ENCODE measurements at places on chromosomes 5 and 9.

- ATAC-seq, result no peak
Measured at GRCh38 chr9:33946779-33947535, 101.7 kb downstream of the UBAP2 start.

- peak; percentile 96 for ATAC-seq
Measured at GRCh38 chr5:39164529-39165402, 54.6 kb downstream of the FYB1 start.

- ATAC-seq, result peak; percentile 81
Measured at GRCh38 chr5:112202694-112203093, 216.4 kb downstream of the EPB41L4A start.

- no peak for ATAC-seq
Measured at GRCh38 chr9:134669399-134669955, 27.9 kb downstream of the COL5A1 start.

GRCh38 chr5:35859101-35859661 lies 2.5 kb downstream of the IL7R start:
- ATAC-seq, result no peak

DNA sequence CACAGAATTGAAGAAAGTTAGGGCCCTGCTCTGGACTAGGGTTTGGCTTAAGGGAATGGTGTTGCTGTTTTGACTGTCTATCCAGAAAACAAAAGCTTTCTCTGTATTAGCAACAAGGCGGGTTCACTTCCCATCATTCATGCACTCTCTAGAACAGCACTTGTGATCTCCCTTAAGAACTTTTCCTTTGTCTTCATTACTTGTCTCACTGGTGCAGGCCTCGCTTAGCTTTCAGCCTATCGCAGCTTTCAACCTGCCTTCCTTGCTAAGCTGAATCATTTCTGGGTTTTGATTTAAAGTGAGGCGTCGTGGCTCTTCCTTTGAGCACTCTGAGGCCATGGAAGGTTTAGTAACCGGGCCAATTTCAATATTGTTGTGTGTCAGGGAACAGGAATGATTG lies 35.2 kb upstream of the LPCAT1 start:
- ATAC-seq, result peak; percentile 48

GRCh38 chr5:65087154-65087553 lies 318.4 kb downstream of the CWC27 start:
- no peak for ATAC-seq

DNA sequence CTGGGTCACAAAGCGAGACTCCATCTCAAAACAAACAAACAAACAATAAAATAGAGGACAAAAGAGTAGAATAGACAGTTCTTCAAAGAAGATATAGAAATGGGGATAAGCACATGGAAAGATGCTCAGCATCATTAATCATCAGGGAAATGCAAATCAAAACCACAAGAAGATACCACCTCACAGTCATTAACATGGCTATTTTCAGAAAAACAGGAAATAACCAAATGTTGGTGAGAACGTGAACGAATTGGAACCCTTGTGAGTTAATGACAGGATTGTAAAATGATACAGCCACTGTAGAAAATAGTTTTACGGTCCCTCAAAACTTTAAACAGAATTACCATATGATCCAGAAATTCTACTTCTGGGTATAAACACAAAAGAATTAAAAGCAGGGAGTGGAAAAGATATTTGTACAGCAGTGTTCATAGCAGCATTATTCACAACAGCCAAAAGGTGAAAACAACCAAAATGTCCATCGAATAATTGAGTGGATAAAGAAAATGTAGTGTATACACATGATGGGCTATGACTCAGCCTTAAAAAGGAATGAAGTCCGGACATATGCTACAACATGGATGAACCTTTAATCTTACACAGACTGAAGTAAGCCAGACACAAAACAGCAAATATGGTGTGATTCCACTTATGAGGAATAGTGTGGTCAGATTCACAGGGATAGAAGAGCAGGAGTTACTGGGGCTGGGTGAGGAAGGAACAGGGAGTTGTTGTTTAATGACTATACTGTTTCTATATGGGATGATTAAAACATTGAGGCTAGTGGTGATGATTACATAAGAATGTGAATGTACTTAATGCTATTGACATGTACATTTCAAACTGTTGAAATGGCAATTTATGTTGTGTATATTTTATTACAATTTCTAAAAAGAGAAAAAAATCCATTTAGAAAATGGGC lies 19.7 kb downstream of the OR2V2 start:
- ATAC-seq, result no peak

- ATAC-seq, result no peak
Measured at GRCh38 chr5:80453366-80453765, 34.5 kb upstream of the FAM151B start.

GRCh38 chr5:115342590-115343377 lies 46.3 kb upstream of the CCDC112 start:
- ATAC-seq, result no peak

- no peak for ATAC-seq
Measured at GRCh38 chr9:132708769-132709430, 38.6 kb downstream of the GTF3C4 start.

DNA sequence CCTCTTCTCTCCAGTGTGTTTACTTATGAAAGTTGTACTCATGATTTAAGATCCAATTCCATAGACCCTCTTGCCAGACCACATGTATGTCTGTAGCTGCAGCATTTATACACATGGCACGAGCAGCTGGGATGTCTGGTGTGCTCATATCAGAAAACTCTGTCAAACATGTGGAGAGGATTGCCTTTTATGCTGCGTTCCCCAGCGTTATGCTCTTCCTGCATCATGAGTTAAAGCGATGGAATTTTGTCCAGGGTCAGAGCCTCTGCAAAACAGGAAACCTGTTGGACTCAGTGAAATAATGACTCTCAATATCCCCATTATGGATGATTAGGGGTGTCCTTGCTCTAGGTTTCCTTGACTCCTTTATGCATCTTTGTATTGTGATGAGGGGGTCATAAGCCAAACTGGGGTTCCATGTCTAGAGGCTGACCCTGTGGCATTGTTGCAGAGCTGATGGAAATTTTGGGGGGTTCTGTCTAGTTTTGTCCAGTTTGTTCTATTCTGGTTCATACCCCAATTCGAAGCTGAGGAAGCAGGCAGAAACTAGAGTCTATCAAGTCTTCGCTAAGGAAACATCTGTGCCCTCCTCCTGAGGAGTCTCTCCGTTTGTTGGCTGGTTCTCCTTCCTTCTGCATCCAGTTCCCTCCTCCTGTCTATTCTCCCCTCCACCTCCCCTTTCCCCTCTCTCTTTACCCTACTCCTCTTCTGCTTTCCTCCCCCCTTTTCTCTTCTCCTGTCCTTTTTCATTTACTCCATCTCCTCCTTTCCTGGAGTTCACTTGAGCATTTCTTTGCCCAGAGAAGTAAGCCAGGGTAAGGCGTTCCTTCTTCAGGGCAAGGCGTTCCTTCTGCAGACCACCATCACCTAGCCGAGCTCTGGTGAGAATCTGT lies 252.8 kb downstream of the MAST4 start:
- ATAC-seq, result no peak

DNA sequence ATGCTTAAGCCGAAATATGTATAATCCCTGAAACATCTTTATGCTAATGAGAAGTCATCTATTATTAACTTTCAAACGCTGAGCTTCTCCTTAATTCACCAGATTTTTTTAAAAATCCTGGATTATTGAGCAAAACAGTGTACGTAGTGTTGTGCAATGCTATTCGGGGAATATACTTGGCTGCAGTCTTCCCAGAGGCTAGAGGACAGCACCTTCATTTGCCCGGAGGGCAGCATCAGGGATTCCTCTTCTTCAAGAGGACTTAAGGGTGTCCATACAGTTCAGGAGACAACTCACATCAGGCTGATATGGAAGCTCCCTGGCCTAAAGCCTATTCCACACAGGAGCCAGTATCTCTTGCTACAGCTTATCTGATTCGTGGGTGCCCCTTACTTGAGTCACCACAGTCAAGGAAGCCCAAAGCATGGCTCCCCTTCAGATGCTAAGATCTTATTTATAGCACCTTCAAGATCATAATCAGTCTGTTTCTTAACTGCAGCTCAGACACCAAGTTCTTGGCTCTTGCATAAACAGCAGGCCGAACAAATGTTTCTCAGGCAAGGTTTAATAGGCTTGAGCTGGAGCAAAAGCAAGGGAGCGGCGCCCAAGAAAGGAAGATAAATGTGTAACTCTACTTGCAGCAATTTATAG lies 29.4 kb downstream of the NUTM2F start:
- ATAC-seq, result no peak

DNA sequence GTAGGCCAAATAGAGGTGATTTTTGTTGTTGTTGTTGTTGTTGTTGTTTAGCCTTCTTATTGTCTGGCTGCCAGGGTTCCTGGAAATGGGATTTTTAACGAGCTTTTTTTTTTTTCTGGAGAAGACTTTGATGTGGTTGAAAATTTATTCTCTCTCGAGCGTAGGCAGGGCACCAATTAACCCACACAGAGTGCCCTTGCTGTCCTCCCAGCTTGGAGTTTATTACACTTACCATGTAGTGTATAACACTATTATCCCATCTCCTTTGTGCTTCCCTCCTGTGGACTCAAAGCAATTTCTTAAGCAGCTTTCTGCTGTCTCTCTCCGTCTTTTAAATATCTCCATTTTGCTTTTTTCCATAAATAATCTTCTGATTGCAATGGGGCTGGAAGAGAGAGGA lies 57.4 kb downstream of the OR2K2 start:
- no peak for ATAC-seq

DNA sequence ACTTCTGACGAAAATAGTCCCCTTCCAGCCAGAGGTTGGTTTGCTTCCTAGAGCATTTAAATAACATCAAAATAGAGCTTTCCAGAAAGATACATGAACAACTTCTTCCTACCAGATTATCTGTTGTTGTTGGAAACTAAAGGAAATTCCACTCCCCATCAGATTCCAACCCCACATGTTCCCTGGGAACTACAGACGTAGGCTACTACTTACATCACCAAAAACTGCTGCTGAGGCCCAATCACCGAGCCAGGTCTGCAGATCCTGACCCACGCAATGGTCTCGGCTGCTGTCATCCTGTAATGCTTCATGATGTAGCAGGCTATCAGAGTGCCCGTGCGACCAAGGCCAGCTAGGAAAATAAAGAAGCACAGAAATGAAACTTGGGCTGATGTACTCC lies 73.4 kb downstream of the HABP4 start:
- no peak for ATAC-seq

GRCh38 chr5:92917044-92917443 lies 664.0 kb downstream of the NR2F1-AS1 start:
- ATAC-seq, result no peak

- peak; percentile 93 for ATAC-seq
Measured at GRCh38 chr9:137286975-137287383, 9.5 kb downstream of the TOR4A start.

- no peak for ATAC-seq
Measured at GRCh38 chr9:4854265-4854590, 61.5 kb downstream of the RCL1 start.

DNA sequence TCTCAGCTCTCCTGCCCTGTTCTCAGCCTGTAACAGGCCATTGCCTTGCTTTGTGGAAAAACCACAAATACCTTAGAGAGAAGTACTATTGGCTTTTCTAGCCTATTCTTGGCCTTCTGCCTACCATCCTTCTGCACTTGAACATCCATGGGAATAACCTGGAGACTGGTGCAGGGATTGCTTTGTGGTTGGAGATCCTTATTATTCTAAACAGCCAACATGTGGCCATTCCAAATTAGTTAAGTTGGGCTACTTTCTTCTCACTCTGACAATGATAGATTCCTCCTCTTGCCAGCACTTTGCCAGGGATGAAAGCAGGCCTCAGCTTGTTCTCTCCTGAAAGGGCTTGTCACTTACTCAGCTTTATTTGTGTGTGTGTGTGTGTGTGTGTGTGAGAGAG lies 240.4 kb downstream of the GLIS3 start:
- ATAC-seq, result peak; percentile 88

GRCh38 chr9:109466623-109467590 lies 31.2 kb downstream of the PTPN3 start:
- ATAC-seq, result no peak

DNA sequence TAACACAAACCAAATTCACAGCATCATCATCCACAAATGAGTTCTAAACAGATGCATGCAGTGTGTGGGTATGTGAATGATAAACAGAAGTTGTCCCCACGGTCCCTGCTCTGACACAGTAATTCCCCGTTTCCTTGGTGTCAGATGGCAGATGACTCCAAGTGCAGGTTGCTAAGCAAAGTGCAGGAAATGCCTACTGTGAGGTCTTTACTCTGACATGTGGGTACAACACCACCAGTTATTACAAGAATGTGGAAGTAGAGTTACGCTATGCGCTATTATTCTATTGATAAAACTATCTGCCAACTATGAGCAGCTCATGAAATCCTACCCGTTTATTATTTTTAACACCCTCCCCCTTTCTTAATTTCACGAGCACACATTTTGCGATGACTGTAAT lies 448.9 kb downstream of the BNC2 start:
- no peak for ATAC-seq

- ATAC-seq, result no peak
Measured at GRCh38 chr9:22413884-22414283, 32.7 kb upstream of the DMRTA1 start.

- no peak for ATAC-seq
Measured at GRCh38 chr5:164422400-164422799, 917.0 kb downstream of the MAT2B start.

- peak; percentile 88 for ATAC-seq
Measured at GRCh38 chr5:168114444-168115017, 176.9 kb upstream of the WWC1 start.

GRCh38 chr9:81969971-81970370 lies 18.6 kb upstream of the SPATA31D1 start:
- ATAC-seq, result no peak

Measured in esophagus mucosa (tissue), 1 donor.